ENCODE measurements at places on chromosomes 6 and 20.

- DNase-seq: no peak
These were observed 50.0 kb upstream of the SUPT3H start for GRCh38 chr6:45427726-45428125.

- DNase-seq: no peak
These were observed 50.4 kb upstream of the NEDD9 start for GRCh38 chr6:11282875-11283274.

- no peak for DNase-seq
These were observed 79.4 kb upstream of the NRN1 start for GRCh38 chr6:6085928-6086668.

DNA sequence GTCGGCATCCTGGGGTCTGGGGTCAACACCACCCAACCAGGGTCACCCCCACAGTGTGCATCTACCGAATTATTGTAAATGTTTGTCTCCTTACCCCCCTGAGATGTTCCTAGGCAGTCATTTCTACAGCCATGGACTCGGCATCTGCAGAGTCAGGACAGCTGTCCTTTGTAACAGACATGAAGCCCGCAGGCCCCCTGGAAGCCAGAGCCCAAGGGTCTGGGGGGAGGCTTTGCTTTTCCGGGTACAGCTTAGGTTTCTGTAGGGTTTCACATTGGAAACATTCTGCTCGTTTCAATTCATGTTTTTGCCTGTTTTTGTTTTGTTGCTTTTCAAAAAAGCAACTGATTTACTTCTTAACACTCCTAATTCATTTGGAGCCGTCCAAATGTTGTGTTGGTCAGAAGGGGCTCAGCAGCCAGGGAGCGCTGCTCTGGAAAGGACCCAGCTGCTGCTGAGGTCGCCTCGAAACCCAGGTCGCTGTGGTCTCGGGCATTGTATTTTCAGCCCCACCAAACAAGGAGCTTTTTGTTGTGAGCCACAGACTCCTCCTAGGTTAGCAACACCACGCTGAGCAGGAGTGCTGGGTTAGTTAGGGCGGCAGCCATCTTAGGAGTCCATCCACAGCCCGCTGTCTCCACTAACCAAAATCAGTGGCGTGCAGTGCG lies 160.4 kb downstream of the TMEM242 start:
- DNase-seq: no peak

DNA sequence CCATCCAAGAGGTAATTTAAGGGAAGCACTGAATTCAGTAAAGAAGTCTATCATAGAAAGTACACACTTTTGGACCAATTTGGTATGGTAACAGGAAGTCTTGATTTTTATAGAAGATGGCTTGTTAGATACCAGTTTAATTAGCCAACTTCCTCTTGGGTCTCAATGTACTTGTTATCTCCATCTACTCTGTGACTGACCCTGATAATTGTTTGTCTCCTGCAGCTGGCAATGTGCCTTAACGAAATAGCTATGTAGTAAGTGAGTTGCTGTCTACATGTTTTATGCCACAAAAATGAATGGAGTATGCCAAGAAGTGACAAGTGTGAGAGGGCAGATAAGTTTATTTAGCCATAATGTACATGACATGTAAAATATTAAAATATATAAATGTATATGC lies 410.5 kb upstream of the MAN1A1 start:
- no peak for DNase-seq

GRCh38 chr6:16043171-16044135 lies 85.4 kb upstream of the MYLIP start:
- DNase-seq: no peak

DNA sequence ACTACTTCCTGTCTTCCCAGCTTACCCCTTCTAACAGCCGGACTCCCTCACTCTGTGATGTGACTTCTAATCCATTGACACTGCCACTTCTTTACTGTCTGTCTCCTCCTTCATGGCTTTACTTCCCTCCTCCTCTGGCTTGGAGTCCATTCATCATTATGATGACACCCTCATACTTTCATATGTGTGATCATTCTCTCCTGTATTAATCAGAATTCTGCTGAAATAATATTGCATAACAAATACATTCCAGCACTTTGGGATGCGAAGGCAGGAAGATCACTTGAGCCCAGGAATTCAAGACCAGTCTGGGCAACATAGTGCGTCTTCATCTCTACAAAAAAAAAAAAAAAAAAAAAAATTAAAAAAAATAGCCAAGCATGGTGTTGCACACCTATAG lies 147.9 kb upstream of the BTBD3 start:
- DNase-seq: no peak

GRCh38 chr6:117534974-117535373 lies 52.5 kb downstream of the DCBLD1 start:
- DNase-seq: no peak

- no peak for DNase-seq
These were observed 19.8 kb downstream of the ADGRF5 start for GRCh38 chr6:46901882-46902314.

GRCh38 chr6:160583794-160584193 lies 80.3 kb downstream of the LPA start:
- DNase-seq: no peak

- no peak for DNase-seq
These were observed 289.2 kb upstream of the RNF24 start for GRCh38 chr20:4304601-4305000.

GRCh38 chr6:168615837-168616236 lies 174.9 kb downstream of the SMOC2 start:
- no peak for DNase-seq

DNA sequence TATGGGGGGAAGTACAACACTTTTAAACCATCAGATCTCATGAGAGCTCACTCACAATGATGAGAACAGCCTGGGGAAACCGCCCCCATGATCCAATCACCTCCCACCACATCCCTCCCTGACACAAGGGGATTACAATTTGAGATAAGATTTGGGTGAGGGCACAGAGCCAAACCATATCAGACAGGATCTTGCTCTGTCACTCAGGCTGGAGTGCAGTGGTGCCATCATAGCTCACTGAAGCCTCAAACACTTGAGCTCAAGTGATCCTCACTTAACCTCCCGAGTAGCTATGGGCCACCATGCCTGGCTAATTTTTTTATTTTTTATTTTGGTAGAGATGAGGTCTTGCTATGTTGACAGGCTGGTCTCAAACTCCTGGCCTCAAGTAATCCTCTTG lies 5.1 kb upstream of the IYD start:
- DNase-seq: no peak

DNA sequence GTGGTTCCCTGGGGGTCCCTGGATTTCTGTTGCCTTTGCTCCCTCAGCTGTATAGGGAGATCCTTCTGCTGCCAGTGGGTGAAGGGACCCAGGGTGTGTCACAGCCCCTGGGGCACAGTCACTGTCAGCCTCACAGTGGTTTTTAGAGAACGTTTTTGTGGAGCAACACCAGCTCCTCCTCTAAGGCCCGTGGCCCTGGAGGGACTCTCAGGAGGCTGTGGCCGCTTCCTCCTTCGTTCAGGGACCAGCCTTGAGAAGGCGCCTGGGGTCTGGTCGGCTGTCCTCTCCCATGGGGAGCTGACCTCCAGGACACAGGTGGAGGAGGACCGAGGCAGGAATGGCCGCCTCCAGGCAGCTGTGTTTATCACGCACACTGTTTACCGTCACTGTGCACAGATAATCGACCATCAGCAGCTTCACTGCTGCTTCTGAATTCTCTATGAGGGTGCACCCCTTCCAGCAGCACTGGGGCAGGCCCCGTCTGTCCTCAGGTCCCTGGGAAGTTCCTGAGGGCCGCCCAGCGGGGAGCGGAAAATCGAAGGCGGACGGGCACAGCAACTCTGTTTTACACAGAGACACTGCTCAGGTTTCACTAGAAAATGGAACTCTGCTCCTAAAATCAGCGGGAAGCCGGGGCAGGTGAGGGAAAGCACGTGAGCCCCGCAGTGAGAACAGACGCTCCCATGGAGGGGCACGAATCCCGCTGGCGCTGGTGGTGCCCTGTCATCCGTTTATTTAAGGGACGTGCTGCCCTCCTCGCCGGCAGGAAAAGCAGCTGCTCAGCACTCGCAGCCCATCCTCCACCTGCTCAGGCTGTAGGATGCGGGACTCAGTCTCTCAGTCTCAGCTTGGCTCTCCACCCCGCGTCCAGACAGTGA lies 10.4 kb upstream of the FRMD1 start:
- DNase-seq: no peak

DNA sequence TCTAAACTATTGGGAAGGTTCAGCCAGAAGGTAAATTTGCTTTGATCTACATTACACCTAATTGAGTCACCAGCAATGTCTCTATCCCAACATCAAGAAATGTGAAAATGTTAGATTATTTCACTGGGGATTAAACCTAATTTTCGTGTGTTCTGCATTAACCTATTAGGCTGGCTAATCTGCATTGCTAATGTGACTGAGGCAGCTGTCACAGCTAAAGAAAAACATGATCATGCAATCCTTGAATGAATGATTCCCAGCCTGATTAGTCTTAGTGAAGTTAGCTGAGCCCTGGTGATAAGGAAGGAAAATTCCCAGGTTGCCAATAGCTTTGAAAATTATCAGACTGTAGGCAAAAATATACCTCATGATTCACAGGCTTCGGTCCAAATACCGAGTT lies 135.3 kb downstream of the LINC00237 start:
- no peak for DNase-seq

- no peak for DNase-seq
These were observed 51.6 kb upstream of the CHD6 start for GRCh38 chr20:41669708-41670263.

DNA sequence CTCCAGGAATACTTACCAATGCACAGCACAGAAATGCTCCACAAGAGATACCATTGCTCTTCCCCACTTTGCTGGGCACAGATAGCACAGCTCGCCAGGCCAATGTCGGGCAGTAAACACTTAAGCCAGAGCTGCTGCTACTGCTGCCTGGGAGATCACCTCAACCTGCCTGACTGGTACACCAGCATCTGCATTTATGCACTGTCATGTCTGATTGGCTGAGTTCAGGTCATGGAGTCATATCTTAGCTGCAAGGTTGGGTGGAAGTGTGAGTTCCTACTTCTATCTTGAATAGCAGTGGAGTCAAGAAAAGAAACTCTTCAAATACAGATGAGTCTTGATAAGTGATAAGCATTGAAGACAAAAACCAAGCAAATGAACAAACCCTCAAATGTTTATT lies 10.9 kb upstream of the ADGRF4 start:
- no peak for DNase-seq

DNA sequence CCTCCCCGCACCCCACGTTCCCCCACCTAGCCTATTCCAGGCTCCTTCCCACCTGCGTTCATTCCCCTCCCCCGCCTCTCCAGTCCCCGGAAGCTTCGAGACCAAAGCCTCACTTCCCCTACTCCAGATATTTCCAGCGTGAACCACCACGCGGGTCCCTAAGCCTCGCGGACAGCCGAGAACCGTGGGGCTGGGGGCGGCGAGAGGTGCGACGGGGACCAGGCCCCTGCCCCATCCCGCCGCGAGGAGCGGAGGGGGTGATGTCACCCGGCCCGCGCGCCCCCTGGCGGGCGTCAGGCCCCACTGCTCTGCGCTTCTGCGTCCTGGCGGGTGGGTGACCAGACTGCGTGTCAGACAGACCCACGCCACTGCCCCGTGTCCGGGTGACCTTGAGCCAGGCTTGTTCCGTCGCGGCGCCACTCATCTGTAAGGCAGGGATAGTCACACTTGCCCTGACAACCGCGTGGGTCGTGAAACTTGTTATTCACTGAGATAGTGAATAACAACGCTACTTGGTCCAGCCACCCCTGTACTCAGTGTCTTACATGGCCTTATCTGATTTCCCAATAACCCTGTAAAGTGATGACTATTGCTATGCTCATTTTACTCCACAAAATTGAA lies 9.0 kb upstream of the HSP90AB1 start:
- peak; percentile 67 for DNase-seq

DNA sequence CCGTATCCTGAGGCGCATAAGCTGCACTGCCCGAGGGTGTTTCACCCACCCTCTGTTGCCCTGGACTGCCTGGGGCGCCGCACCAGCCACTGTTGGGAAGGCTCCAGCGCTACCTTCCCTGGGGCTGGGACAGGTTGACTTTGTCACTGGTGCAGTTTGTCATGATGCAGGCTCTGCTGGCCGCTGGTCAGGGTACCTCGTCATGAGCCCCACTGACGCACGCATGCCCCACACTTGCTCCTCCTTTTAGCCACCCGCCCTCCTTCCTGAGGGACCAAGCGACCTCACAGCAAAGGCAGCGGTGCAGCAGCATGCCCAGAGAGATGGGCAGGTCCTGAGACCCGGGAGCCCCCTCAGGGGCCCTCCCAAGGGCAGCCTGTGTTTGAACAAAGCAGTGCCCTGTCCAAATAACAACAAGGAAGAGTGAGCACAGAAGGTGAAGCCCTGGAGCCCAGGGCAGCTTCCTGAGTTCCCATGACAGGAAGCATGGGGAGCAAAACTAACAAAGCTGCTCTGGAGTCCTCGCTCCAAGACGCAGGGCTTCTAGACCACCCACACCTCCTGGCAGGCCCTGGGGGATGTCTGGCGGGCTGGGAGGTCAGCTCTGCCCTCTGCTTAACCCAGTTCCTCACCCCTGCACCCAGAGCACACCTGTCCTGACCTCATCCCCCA lies 50.1 kb upstream of the SMOC2 start:
- no peak for DNase-seq

GRCh38 chr6:167948716-167949115 lies 48.8 kb upstream of the KIF25 start:
- no peak for DNase-seq

DNA sequence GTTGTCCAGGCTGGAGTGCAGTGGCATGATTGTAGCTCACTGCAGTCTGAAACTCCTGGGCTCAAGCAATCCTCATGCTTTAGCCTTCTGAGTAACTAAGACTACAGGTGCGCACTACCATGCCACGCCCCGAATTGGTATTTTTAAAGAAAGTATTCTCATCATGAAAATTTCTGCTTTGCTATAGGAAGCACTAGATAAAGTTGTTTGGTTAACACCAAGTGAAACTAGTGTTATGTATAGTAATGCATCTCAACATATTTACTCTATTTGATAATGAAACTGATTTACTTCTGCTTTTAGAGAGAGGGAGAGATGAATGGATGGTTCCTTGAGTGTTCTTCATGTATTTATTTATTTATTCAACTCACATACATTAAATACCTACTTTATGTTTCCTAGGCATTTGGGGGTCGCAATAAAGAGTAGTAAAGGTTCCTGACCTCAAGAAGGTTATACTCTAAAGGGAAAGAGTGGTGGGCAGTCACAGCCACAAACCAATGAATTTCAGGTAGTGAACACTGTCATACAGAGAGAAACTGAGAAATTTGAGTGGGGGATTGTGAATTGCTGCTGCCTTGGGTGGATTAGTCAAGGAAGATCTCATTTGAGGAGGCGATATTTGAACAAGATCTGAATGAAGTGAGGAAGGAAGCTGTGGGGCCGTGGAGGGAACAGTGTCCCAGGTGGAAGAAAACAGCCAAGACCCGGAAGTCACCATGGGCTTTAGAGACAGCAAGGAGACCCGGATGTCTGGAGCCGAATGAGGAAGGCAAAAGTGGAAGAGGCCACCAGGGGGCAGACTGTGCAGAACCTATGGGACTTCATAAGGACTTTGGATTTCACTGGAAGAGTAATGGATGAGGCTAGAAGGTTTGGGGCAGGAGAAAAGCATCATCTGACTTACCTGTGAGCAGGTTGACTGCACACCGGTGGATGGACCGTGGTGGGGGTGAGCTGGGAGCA lies 185.6 kb downstream of the TSHZ2 start:
- peak; percentile 12 for DNase-seq

GRCh38 chr20:45104786-45105185 lies 3.9 kb upstream of the KCNS1 start:
- DNase-seq: no peak

Data from central memory CD8-positive, alpha-beta T cell (primary cell).